ENCODE measurements at places on chromosomes 1 and 21.

GRCh38 chr1:231690059-231690458, 63.5 kb downstream of the DISC1 start:
- DNase-seq = no peak

- no peak for DNase-seq
Observed at GRCh38 chr1:11847667-11848372, at the start of gene NPPA. TSS of gene NPPA (minus strand) at chr1:11847783. CDS start at chr1:11847684, 99 bp downstream.

- DNase-seq = no peak
Observed at GRCh38 chr1:11531314-11531870, 52.4 kb downstream of the DISP3 start.

GRCh38 chr1:79501153-79501552, 494.6 kb upstream of the ADGRL4 start:
- DNase-seq = no peak

DNA sequence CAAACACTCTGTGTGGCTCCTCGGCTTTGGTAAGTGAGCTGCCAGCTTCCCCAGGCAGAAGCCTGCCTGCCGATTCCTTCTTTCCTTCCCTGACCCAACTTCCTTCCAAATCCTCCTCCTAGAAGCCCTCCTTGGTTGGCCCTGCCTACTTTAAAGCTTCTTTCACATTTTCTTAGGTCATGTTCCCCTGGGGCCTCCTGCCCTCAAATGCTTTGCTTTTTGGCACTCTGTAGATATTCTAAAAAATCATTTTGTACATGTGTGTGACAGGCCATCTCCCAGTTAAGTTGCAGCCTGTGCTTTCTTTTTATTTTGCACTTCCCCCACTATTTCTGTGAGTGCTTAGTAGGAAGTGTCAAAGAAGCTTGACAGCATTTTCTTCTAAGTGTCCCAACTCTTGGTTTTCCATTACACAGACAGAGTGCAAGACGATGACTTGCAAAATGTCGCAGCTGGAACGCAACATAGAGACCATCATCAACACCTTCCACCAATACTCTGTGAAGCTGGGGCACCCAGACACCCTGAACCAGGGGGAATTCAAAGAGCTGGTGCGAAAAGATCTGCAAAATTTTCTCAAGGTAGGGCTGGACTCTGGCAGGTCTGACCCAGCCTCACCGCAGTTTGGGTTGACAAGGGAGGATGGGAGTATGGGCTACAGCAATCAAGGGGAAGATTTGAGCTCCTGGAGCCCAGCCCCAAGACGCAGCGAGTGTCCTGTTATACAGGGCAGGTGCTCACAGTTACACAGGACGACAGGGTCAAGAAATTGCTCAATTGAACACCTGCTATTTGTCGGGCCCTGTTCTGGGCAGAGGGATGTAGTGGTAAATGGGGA, at the start of gene S100A9:
TSS of gene S100A9 (plus strand) at position 2 of the 838 bp plus-strand sequence. CDS start at position 432, 430 bp downstream.
- DNase-seq = no peak

- DNase-seq = no peak
Observed at GRCh38 chr1:165699577-165699976, 1.2 kb upstream of the ALDH9A1 start.

Measured in astrocyte of the cerebellum (primary cell).